Astrocyte (in vitro differentiated cells and primary cell): ENCODE measurements at places on chromosomes 13 and 19.
A peak's percentile ranks its signal among the peaks of the same experiment; 100 is the strongest.

GRCh38 chr19:15218501-15218900, 13.7 kb downstream of the EPHX3 start:
- no peak for DNase-seq

DNA sequence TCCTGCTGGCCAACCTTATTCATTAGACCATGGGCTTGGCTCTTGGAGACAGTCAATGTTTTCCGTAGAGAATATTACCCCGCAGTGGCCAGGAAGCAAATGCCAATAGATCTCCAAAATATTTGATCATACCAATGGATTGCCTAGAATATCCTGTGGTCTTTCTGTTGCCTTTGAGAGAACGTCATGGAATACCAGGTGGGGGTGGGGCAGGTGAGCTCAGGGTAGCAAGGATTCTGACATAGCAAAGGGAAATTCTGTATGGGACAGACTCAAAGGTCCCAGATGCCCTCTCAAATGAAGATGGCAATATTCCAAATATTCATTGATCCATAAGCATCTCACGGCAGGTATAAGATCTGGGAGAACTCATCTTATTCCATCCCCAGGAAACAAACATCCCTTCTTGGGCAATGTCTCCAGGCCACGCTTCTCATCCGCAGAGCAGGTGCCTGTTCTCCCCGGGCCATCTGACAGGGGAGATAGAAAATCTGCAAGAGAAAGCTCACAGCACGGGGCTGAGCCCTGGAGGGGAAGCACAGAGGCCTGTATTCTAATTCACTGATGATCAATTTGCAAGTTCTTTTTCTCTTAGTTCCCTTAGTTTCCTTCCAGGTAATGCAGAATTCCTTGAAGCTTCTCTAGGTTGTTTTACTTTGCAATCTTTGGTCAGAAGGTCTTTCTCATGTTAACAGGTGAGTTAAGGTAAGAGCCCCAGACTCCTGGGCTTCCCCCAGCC, 69.6 kb upstream of the TSHZ3 start:
- DNase-seq = no peak

- DNase-seq = peak; percentile 100
Measured at GRCh38 chr13:110396913-110397381, 89.9 kb downstream of the COL4A2 start.

- peak; percentile 20 for DNase-seq
Measured at GRCh38 chr19:43726736-43727592, 11.1 kb downstream of the IRGC start.

GRCh38 chr13:42119875-42120274, 71.4 kb downstream of the DGKH start:
- no peak for DNase-seq

GRCh38 chr19:35742121-35742724, at the start of gene IGFLR1:
TSS of gene IGFLR1 (minus strand) at chr19:35742452. CDS start at chr19:35741180, 1,272 bp downstream.
- no peak for DNase-seq

GRCh38 chr13:59641261-59641660, 522.5 kb downstream of the DIAPH3 start:
- DNase-seq = no peak

GRCh38 chr13:24148414-24149235, 11.9 kb upstream of the SPATA13 start:
- peak; percentile 98 for DNase-seq

GRCh38 chr13:44336934-44337333, 36.7 kb upstream of the SERP2 start:
- DNase-seq = no peak

DNA sequence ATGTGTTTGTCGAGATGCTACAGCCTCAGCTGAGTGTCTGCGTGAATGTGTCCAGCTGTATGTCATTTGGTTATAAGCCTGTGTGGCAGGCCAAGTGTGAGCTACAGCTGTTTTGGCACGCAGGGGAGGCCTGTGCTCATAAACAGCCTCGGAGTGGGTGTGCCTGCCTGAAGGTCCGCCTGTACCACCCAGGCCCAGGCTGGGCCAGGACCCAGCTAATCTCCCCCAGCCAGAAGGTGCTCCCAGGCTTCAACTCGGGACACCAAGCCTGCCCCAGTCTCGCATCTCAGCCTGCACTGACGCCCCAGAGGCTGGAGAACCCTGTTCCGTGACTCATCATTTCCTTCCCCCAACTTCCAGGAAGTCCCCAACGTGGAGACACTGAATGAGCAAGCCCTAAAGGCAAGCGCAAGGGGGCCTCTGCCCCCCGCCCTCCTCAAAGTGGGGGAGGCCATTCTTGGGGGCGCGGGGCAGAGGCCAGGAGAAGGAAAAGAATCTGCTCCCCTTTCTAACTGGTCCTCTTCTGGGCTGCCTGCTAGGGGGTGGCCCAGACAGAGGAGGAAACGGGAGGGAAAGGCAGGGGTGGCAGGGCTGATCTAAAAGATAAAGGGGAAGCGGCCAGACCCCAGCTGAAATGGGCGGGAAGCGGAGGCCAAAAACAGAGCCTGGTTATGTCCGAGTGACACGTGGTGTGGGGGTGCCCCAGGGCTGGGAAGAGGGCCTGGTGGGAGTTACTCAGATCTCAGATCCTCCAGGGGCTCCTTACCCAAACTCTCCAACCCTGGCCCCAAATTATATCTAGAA, 2.0 kb downstream of the SLC1A5 start:
- peak; percentile 67 for DNase-seq

DNA sequence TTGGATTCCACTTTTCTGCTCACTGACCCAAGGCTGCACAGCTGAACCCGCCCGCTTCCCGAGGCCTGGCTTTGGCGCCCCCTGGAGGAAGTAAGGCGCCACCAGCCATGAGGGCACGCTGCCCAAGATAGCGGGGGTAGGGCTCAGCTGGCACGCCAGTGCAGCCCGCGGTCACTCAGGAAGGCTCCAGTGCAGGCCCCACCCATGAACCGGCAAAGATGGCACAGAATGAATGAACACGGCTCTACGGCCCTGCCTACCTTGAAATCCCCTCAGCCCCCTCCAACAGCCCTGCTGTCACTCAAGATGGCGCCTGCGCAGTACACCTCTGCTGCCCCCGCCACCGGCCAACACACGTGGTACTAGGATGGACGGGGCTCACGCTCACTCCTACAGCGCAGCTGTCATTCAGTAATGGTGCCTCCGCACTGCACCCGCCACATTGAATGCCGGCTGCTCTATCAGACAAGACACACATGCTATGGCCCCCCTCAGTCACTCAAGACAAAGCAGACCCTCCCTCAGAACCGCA, 3.0 kb downstream of the PEG3 start:
- no peak for DNase-seq

DNA sequence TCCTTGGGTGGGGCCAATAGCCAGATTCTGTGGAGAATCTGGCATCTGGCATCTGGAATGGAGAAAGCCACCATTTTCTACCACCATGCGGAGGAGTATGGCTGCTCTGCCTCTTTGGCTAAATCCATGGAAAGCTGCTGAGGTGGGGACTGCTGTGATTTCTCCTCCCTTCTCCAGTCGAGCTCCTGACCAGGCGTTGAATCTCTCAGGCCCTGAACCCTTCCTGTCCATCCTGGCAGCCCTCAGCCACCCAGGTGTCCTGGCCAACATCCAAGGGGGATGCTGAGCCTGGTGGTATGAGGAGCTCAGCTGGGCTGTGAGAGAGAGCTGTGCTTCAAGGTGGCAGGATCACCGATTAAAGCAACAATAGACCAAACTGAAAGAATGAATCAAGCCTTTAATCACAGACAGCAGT, 17.4 kb upstream of the SIGLEC6 start:
- no peak for DNase-seq

- DNase-seq = no peak
Measured at GRCh38 chr19:30596813-30597399, 224.7 kb downstream of the ZNF536 start.

GRCh38 chr13:94534166-94534565, 54.7 kb upstream of the DCT start:
- peak; percentile 55 for DNase-seq

DNA sequence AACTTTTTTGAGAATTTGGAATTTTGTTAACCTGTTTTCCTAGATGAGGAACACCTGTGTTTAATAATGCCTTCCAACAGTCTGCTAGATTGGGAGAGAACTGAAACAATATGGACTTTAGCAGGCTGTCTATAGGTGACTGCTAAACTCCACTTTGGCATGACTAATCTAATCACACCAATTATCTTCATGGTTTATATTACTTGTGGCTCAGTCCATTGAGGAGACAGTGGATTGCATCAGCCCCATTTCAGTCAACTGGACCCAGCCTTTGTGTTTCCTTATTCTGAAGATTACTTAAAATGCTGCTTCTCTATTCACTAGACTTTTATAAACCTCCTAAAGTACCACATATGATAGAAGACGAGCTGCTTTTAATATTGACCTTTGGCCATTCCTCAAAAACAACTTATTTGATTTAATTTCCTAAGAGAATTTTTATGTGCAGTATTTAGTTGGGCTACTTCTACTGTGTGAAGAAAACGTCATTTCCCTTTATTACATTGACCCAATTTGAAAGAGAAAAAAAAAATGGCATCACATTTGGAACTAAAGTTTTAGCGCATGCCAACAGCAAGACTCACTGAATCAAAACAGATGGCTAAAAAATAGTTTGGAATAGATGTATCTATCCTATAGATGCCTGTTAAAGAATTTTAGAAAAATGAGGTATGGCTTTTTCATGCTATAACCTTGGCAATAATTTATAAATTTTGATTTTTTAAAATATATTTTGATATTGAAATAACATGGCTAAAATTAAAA, 295.8 kb downstream of the NDFIP2 start:
- peak; percentile 22 for DNase-seq

GRCh38 chr13:31452525-31452924, 252.8 kb downstream of the B3GLCT start:
- DNase-seq = no peak

GRCh38 chr13:48580185-48580803, 47.4 kb upstream of the RCBTB2 start:
- DNase-seq = no peak

DNA sequence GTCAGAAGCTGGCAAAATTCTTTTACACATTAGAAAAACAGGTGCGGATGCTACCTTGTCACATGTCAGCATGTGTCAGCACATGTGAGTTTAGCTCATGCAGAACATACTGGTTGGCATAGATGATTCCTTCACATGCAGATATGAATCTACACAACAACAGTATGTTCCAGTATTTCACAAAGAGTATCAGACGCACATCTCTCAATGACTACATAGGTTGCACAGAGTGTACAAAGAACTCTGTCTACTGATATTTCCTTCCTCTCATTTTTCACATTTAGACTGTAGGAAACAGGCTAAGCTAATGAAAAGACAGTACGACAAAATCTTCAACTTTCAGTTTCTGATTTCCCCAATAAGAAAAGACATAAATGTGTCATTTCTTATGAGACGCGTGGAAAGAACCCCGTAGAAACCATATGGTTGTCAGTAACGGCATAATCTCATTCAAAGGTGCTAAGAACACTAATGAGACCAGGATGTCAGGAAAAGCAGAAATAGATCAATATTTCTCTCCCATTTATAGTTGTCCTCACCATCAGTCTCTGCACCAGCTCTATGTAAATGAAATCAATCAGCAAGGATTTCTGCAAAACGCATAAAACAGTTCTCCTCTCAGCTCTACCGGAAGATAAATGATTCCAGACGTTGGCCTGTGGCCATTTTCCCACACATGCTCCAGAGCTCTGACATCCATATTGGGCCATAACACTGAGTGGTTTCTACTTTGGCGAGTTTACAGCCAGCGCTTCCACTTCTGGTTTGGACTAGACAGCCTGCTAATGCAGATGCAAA, 81.2 kb downstream of the STARD13 start:
- peak; percentile 87 for DNase-seq

- no peak for DNase-seq
Measured at GRCh38 chr19:33712268-33712667, 84.4 kb upstream of the KCTD15 start.

DNA sequence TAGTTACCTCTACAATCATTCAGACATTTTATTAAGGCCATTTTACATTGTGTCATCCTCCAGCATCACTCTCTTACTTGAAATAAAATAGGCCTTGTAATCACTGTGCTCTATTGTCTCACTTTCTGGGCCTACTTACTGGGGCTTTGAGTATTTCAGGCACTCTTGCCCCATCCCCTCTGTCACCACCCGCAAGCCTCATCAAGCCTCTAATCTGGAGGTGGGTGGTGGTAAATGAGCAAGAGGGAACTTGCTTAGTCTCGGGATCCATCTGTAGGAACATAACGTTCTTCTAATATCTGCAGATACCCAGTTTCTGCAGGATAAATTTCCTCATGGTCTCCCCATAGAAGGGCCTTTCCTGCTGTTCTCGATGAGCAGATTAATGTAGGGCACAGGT, 19.4 kb upstream of the GPR18 start:
- no peak for DNase-seq

GRCh38 chr19:43446746-43447489, 18.5 kb downstream of the LYPD3 start:
- peak; percentile 20 for DNase-seq

GRCh38 chr19:45539459-45539858, 32.2 kb downstream of the VASP start:
- DNase-seq = no peak

GRCh38 chr19:58516964-58517833, 2.4 kb downstream of the ZBTB45 start:
- no peak for DNase-seq

GRCh38 chr13:42880056-42880605, 98.7 kb downstream of the FAM216B start:
- no peak for DNase-seq

- no peak for DNase-seq
Measured at GRCh38 chr19:10271543-10272086, 695 bp downstream of the ICAM1 start.

- DNase-seq = no peak
Measured at GRCh38 chr13:25281935-25282332, 5.4 kb downstream of the MTMR6 start.

DNA sequence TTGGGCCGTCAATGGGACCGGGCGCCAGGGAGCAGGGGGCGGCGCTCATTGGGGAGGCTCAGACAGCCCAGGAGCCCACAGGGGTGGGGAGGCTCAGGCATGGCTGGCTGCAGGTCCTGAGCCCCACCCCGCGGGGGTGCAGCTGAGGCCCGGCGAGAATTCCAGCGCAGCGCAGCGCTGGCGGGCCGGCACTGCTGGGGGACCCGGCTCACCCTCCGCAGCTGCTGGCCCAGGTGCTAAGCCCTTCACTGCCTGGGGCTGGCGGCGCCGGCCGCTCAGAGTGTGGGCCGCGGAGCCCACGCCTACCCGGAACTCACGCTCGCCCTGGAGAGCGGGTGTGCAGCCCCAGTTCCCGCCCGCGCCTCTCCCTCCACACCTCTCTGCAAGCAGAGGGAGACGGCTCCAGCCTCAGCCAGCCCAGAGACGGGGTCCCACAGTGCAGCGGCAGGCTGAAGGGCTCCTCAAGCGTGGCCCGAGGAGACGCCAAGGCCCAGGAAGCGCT, 1227.4 kb downstream of the PCDH17 start:
- DNase-seq = no peak
